Activated T-cell treated with anti-CD3 and anti-CD28 coated beads, Interleukin-2, amount 50 U/mL, for 72 hours (primary cell): ENCODE measurements at places on chromosomes 2 and 18. TPM values are rescaled to one million over a fixed set of nuclear protein-coding genes. Genes with fewer than 3 reads are reported as not detected.

The SLC9A2 gene
- total RNA-seq, result not detected

The CHRNA1 gene
- not detected for total RNA-seq

The C2orf72 gene
- 1.4 TPM for total RNA-seq

The POTEI gene
- total RNA-seq, result not detected

The BUB1 gene
- 80.8 TPM for total RNA-seq

The GRHL1 gene
- 0.83 TPM for total RNA-seq

The AOX1 gene
- total RNA-seq, result 0.83 TPM

The CYP27A1 gene
- total RNA-seq, result 0.31 TPM
